ENCODE measurements at places on chromosomes 1 and 21.
A peak's percentile ranks its signal among the peaks of the same experiment; 100 is the strongest.

- no peak for DNase-seq
Measured at GRCh38 chr1:246815693-246816270, 91.6 kb downstream of the SCCPDH start.

GRCh38 chr1:93448983-93449804 is 1.3 kb downstream of the FNBP1L start:
- no peak for DNase-seq

GRCh38 chr1:240672132-240672811 is 60.3 kb upstream of the GREM2 start:
- no peak for DNase-seq

GRCh38 chr1:13700521-13701270 is 708 bp downstream of the PRDM2 start:
- DNase-seq, result no peak

- no peak for DNase-seq
Measured at GRCh38 chr21:46080171-46081021, 17.5 kb upstream of the COL6A2 start.

DNA sequence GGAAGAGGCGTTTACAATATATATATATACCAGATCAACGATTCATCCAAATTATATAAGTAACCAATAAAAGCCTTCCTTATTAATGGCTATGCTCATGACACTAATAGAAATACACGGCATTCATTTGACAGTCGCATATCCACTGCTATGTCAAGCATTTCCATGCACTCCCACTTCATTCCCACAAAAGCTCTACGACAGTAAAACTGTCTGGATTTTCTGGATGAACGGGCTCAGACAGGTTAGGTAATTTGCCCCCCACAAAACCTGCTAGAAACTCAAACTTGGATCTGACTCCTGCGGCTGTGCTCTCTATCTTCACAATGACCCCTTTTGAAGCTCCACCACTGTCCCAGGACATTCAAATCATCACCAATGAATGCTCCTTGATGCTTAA is 11.4 kb downstream of the DNAJC11 start:
- DNase-seq, result no peak

DNA sequence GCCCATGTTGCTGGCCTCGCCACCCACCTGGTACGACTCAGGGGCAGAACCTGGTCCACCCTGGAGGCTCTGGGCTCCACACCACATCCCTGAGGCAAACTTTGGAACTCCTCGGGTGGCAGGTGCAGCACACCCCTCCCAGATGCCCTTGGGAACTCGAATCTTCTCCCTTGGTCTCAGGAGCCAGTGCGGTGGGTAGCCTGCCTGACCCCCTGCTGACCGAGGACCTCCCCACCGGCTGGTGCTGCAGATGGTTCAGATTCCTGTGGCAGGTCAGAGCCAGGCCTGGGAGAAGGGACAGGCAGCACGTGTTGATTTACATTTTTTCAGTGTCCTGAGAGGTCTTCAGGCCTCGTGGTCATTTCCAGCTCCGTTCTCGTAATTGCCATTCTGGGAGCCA is 6.3 kb upstream of the CFAP410 start:
- no peak for DNase-seq

DNA sequence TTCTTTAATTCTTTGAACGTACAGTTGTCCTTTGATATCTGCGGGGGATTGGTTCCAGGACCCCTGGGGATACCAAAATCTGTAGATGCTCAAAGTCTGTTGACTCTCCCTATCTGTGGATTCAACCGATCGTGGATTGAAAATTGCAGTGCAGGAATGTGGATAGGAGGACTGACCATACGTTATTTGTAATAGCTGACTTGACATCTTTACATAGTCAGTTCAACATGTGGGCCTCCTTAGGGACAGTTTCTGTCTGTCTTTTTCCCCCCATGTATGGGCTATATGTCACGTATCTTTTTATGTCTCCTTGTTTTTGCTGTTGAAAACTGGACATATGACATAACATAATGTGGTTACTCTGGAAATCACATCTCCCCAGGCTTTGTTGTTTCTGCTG is 204.9 kb downstream of the DYRK1A start:
- DNase-seq, result no peak

DNA sequence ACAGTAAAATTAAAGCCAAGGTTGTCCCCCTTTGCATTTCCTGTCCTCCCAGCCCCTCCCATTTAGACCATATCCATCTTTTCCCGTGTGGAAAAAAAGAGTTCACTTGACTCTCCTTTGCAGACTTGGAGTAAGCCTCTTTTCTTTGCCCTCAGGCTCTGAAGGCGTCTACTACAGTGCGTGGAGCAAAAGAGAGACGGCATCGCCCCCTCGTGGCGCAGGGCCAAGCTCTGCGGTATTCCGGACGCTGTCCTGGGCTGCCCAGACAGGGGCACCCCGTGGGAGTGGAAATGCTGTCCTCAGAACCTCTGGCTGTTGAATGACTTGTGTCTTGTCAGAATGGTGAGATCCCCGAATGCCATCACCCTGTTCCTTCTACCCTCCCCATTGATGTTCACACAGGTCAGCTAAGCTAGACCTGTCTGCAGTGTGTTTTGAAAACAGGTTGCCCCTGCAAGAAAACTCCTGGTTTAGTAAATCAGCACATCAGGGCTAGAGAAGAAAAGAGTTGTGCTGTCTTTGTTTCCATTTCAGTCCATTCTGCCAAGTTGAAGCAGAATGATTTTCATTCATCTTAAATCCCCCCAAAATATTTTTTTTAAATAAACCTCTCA is 12.3 kb upstream of the GJA8 start:
- DNase-seq, result no peak

DNA sequence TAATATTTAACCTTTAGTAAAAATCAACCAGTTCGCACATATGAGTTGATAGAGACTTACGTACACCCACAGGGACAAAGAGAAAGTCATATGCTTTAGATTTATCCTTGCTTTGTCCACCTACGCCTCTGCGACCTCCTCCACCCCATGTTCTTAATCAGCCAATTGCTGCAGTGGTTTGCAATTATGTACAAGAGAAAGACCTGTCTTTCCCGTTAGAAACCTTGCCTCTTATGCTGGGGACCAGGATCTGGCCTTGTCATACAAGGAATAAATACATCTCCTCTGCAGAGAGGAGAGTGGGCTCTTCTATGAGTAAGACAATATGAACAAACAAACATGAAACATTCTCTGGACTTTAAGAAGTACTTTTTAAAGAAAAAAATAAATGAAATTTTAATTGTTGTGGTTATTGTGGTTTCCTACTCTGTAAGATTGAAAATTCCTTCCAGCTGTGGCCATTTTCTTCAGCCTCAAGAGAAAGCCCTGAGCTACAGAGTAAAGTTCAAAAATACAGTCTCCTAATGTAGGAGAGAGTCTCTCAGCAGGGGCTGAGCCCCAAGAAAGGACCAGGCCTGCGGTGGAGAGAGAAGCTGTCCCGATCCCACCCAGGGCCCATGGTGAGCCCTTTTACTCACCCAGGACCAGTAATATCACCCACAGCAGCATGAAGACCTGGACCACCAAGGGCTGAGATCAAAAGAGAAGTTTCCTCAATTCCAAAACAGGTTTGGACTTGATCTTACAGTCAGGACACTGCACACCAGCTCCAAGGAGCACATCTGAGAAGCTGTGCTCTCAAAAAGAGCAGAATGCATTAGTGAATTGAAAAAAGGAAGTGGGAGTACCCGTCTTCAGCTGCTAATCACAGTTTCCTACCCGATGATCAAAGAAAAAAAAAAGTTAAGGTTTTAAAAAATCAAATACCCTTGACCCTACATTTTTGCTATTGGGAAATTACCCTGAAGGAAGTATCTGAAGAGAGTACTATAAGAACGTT is at the start of gene FCRL5:
FCRL5 (minus strand) TSS at position 822 of the 1,000 bp plus-strand sequence; CDS start at position 669, 153 bp downstream.
- DNase-seq, result no peak

- DNase-seq, result no peak
Measured at GRCh38 chr1:157087030-157087429, 12.6 kb downstream of the ETV3L start.

- DNase-seq, result peak; percentile 72
Measured at GRCh38 chr1:37038227-37039093, 4.1 kb upstream of the GRIK3 start.

DNA sequence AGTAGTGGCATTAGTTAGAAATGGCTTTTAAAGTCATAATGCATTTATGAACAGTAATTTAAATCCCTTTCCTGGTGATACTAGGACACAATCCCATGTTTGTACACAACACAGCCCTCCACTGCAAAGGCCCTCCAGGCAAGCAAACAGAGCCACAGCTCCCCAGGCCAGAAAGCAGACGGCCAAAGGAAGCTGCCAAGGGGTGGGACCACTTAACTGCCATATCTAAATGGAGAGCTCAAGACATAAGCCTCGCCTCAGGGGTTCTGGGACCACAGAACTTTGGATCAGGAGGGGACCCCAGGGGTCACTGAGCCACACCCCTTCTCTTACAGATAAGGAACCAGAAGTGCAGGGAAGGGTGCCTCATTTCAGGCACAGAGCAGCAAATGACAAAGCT is 189.7 kb downstream of the KCNH1 start:
- DNase-seq, result no peak

DNA sequence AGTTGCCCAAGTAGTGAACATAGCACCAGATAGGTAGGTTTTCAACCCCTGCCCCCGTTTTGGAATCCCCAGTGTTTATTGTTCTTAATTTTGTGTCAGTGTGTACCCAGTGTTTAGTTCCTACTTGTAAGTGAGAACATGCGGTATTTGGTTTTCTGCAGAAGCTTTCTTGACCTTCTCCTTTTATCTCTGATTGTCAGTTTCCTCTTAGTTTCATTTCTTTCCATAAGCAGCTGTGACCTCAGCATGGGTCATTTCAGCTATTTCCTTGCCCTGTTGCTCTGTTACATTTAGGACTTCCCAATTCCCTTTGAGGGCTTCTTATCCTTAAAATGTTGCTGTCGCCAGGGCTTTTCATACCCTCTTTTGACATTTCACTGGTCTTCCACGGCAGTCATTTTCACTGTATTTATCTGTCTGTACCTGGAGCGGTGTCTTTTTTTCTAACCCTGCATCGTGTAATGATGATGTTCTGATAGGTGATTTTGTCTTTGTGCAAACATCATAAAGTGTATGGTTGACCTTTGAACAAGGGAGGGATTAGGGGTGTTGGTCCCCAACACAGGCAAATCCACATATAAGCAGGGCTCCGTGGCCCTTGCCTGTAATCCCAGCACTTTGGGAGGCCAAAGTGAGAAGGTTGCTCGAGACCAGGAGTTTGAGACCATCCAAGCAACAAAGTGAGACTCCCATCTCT is 15.0 kb downstream of the ITSN1 start:
- no peak for DNase-seq

DNA sequence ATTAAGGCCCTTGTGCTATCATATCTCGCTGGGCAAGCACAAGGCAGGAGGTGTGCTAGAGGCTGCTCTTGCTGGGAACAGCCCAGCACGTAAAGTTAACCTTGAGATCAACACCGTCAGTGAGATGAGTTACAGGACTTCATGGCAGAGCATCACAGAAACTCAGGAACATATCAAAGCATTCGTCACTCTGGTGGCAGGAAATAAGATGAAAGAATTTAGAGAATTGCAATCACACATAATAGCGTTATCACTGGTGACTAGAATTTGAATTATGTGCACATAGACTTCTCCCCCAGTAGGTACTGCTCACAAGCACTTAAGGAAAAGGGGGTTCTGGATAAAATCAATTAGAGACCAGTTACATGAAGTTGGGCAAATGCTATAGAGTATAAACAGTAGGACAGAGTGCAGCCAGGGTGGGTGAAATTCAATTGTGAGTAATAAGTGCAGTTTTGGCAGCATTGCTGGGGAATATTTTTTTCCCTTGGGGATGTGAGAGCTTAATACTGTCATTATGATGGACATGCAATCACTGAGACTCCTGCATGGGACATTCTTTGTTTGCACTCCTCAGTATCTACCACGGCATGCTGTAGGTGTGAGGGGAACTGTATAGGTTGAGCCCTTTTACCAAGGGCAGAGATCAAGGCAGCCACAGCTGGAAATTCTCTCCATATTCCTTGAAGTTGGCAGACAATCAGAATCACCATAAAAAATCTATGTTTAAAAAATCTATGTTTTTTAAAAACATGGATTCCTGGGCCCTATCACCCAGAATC is 44.2 kb upstream of the ARHGAP29 start:
- DNase-seq, result no peak

- DNase-seq, result no peak
Measured at GRCh38 chr21:34807146-34807880, 138.5 kb downstream of the CLIC6 start.

GRCh38 chr1:245855846-245856730 is 651.0 kb downstream of the SMYD3 start:
- no peak for DNase-seq

DNA sequence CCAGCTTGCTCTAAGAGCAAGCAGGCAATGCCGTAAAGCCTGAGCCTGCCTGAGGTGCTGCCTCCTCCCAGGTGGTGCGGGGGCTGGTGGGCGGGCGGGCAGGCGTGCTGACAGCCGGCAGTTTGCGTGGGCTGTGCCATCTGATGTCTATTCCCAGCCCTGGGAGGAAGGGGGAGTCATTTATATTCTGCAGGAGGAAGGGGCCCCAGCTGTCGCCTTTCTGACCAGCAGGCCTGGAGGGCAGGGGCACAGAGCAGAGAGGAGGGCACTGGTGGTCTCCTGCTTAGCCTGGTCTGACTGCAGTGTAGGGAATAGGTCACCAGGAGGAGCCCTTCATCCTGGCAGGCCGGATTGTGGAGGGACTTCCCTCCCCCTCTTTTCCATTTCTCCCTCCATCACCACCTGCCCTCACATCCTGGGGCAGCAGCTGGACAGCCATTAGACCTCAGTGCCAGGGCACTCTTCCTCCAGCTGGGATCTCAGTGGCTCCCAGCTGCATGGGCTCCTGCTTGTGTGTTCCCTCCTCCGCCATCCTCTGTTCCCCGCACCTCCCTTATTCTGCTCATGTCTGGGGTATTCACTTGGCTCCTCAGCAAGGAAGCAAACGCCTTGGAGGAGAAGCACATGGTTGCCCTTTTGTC is 4.4 kb downstream of the CYB561D1 start:
- peak; percentile 39 for DNase-seq

GRCh38 chr1:161914595-161914994 is 109.1 kb downstream of the OLFML2B start:
- DNase-seq, result no peak

DNA sequence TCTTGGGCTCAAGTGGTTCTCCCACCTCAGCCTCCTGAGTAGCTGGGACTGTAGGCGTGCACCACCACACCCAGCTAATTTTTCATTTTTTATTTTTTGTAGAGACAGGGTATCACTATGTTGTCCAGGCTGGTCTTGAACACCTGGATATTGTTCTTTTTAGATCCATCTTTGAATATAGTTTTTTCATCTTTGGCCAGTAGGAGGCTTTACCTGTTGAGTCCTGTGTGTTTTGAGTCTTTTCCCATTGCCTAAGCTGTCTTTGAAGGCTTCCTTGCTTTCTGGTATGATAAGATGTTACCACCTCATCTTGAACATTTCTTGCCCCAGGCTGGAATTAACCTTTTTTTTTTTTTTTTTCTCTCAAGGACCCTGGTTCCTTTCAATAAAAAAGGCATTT is 387.8 kb upstream of the RUNX1 start:
- DNase-seq, result no peak
